ENCODE measurements at places on chromosomes 16 and 17.

DNA sequence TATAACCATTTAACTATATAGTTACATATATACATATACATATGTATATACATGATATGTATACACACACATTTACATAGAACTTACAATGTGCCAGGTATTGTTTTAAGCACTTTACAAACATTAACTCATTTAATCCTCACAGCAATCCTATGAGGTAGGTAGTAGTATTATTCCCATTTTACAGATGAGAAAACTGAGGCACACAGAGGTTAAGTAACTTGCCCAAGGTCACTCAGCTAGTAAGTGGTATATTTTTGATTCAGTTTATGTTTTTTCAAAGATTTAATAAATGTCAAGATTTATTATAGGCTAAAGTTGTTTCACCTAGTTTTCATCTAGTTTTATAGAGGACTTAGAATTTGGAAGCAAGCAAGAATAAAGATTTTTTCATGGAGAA lies 6.6 kb downstream of the KRT222 start:
- DNase-seq = no peak

DNA sequence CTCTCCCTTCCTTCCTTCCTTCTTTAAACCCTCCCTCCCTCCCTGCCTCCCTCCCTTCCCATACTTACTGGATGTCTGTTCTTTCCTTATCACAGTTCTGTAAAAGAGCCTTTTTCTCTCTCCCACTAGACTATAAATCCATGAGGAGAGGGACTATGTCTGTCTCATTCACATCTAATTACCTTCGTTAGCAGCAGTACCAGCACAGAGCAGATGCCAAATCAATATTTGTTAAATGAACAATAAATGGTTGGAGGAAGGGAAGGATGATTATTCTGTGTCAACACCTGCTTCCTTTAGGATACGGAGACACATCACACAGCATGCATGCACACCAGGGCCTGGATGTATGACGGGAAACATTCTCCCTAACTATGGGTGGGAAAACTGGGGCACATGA lies 94.2 kb downstream of the DNAH3 start:
- DNase-seq = no peak

- DNase-seq = no peak
These were observed 42.7 kb downstream of the TIMM22 start for GRCh38 chr17:1039511-1040215.

DNA sequence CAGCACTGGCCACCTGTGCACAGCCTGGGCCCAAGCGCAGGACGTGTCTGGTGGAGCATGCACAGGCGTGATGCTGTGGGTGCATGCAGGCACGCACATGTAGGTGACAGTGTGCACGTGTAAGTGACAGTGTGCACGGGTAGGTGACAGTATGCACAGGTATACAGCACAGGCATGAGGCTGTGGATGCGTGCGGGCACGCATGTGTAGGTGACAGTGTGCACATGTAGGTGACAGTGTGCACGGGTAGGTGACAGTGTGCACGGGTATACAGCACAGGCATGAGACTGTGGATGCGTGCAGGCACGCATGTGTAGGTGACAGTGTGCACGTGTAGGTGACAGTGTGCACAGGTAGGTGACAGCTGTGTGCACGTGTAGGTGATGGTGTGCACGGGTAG lies 7.9 kb downstream of the RPUSD1 start:
- DNase-seq = no peak

- no peak for DNase-seq
These were observed 359.1 kb downstream of the SEC14L1 start for GRCh38 chr17:77499699-77500435.
